ENCODE measurements at places on chromosomes 2 and 18. TPM values are rescaled to one million over a fixed set of nuclear protein-coding genes. Genes with fewer than 3 reads are reported as not detected.

- no peak for DNase-seq
- no peak overlapping the region for H3K27ac ChIP-seq
- H3K36me3 ChIP-seq = no peaks in the 10 kb centered on the region
- H3K27me3 ChIP-seq = no peaks in the 10 kb centered on the region
- no peak overlapping the region for H3K4me3 ChIP-seq
Observed at GRCh38 chr2:232362174-232362900, 16.2 kb upstream of the ALPP start.

DNA sequence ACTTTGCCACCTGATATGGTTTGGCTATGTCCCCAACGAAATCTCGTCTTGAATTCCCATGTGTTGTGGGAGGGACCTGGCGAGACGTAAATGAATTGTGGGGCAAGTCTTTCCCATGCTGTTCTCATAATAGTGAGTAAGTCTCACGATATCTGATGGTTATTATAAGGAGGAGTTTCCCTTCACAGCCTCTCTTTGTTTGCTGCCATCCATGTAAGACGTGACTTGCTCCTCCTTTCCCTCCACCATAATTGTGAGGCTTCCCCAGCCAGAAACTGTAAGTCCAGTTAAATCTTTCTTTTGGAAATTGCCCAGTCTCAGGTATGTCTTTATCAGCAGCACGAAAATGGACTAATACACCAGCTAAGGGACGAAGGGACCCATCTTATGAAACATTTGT lies 1303.3 kb downstream of the SUCLG1 start:
- no peaks in the 10 kb centered on the region for H3K36me3 ChIP-seq
- no peak overlapping the region for H3K27ac ChIP-seq
- H3K4me3 ChIP-seq = no peak overlapping the region
- H3K4me1 ChIP-seq = no peaks in the 10 kb centered on the region
- DNase-seq = no peak

DNA sequence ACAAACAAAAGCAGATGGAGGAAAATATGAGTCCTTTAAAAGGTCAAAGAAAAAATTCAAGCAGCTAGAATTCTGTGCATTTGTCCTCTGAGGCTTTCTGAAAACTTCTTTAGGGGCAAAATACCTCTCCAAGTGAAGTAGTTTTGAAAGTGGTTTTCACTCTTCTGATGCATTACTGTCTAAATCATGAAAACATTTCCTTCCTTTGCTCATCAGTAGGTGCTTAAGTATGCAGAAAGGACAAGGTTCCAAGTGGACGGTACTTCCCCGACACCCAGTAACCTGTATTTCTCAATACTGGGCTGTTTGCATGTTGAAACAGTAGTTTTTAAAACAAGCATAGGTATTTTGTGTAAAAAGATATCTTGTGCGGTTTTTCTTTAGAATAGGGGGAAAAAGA lies 189.1 kb upstream of the ERBB4 start:
- peaks cover 4% of the 10 kb centered on the region for H3K4me1 ChIP-seq
- H3K27me3 ChIP-seq = no peaks in the 10 kb centered on the region
- H3K27ac ChIP-seq = no peak overlapping the region
- DNase-seq = no peak
- no peaks in the 10 kb centered on the region for H3K36me3 ChIP-seq

DNA sequence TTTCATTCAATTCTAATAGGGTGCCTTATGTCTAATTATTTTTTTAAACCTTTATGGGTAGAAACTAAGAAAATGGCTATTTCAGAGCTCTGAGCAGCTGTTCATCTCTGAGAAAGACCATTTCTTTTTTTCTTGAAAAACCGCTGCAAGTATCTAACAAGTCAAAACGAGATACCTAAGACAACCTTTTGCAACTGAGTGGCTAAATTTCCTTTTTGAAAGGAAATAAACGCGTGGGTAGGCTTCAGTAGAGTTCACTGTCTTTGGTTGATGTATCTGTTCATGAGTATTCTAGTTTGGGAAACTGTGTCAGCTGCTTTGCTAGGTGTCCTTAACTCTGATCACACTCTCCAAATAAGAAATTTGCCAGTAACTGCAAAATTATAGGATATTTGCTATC lies 104.3 kb upstream of the LINC00305 start:
- H3K4me3 ChIP-seq = no peak overlapping the region
- DNase-seq = no peak
- H3K27me3 ChIP-seq = no peaks in the 10 kb centered on the region

DNA sequence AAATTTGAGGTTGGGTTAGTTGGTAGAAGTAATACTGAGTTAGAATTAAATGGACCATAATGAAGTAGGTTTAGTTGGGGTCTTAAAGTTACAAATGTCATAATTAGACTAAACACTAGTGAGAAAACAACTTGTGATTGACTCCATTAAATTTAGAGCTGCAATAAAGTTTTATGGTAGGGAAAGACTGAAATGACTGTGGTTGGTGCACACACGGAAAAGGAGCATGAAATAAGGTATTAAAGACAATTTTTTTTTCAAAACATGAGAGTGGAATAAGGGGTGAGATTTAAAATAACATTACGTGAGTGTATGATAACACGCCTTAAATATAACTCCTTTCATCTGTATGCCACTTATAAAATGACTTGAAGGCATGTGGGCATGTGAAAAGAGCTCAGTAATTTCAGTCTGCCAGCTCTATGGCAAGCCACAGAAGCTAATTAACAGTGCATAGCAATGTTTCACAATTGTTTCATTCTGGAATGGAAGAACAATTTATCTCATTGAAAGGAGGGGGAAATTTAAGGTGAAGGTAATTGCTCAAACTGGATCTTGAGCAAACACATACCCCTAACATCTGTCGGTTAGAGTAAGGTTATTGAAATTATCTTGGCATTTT lies 1.4 kb downstream of the FRZB start:
- H3K27ac ChIP-seq = no peak overlapping the region
- peak overlapping the region; percentile 60 for H3K4me3 ChIP-seq
- peaks cover 6% of the 10 kb centered on the region for H3K4me1 ChIP-seq
- no peak for DNase-seq
- H3K27me3 ChIP-seq = peaks cover 17% of the 10 kb centered on the region

- H3K4me3 ChIP-seq = no peak overlapping the region
- no peak overlapping the region for H3K27ac ChIP-seq
- peaks cover 3% of the 10 kb centered on the region for H3K4me1 ChIP-seq
- H3K27me3 ChIP-seq = no peaks in the 10 kb centered on the region
- no peak for DNase-seq
- no peaks in the 10 kb centered on the region for H3K36me3 ChIP-seq
Observed at GRCh38 chr2:134261398-134262131, 7.7 kb downstream of the MGAT5 start.

- H3K4me3 ChIP-seq = no peak overlapping the region
- H3K36me3 ChIP-seq = no peaks in the 10 kb centered on the region
- no peak overlapping the region for H3K27ac ChIP-seq
- peaks cover 2% of the 10 kb centered on the region for H3K27me3 ChIP-seq
- peaks cover 9% of the 10 kb centered on the region for H3K4me1 ChIP-seq
Observed at GRCh38 chr2:172168917-172169346, 66.2 kb upstream of the DLX2 start.

GRCh38 chr2:54394392-54394791 lies 61.7 kb upstream of the SPTBN1 start:
- H3K4me3 ChIP-seq = no peak overlapping the region
- no peak for DNase-seq
- H3K36me3 ChIP-seq = no peaks in the 10 kb centered on the region
- H3K27ac ChIP-seq = no peak overlapping the region

The MRPL33 gene
- 68.9 TPM for total RNA-seq

The COL4A4 gene
- 0.67 TPM for total RNA-seq

The PRLH gene
- not detected for total RNA-seq

The TMEM200C gene
- 8.3 TPM for total RNA-seq

The RAMP1 gene
- total RNA-seq = 0.65 TPM

Measured in H1 (cell line).